Spinal cord (tissue), 10 donors: ENCODE measurements at places on chromosomes 11 and 22. TPM values are rescaled to one million over a fixed set of nuclear protein-coding genes. Genes with fewer than 3 reads are reported as not detected.

APOBEC3G gene
- 4.4 TPM for polyA plus RNA-seq

EHF gene
- 0.11 TPM for polyA plus RNA-seq

YPEL4 gene
- 7.6 TPM for polyA plus RNA-seq

SEPTIN3 gene
- 423 TPM for polyA plus RNA-seq

C22orf15 gene
- 2.4 TPM for polyA plus RNA-seq

SYT9 gene
- 15.5 TPM for polyA plus RNA-seq

DBX1 gene
- polyA plus RNA-seq: not detected

DEFB131B gene
- not detected for polyA plus RNA-seq

C22orf31 gene
- polyA plus RNA-seq: not detected

KRTAP5-11 gene
- polyA plus RNA-seq: 0.43 TPM

TUB gene
- 88.8 TPM for polyA plus RNA-seq

MS4A3 gene
- polyA plus RNA-seq: not detected

TRPM5 gene
- polyA plus RNA-seq: not detected

PATE4 gene
- polyA plus RNA-seq: not detected

PLA2G3 gene
- 1.7 TPM for polyA plus RNA-seq

TREH gene
- polyA plus RNA-seq: 1.5 TPM

MOGAT2 gene
- polyA plus RNA-seq: 0.12 TPM

CACNA1I gene
- polyA plus RNA-seq: 6.8 TPM

CD3D gene
- polyA plus RNA-seq: not detected

IL18 gene
- 3.3 TPM for polyA plus RNA-seq
